ENCODE measurements at places on chromosomes 13 and 19. TPM values are rescaled to one million over a fixed set of nuclear protein-coding genes. Genes with fewer than 3 reads are reported as not detected.

GRCh38 chr19:40633207-40633606, 32.0 kb downstream of the LTBP4 start:
- H3K36me3 ChIP-seq: peaks cover 21% of the 10 kb centered on the region
- no peak overlapping the region for H3K27ac ChIP-seq
- no peaks in the 10 kb centered on the region for H3K27me3 ChIP-seq
- no peak overlapping the region for H3K4me3 ChIP-seq
- H3K4me1 ChIP-seq: no peaks in the 10 kb centered on the region

GRCh38 chr19:45526143-45526542, 18.9 kb downstream of the VASP start:
- H3K4me1 ChIP-seq: peaks cover 7% of the 10 kb centered on the region
- no peak overlapping the region for H3K27ac ChIP-seq
- H3K27me3 ChIP-seq: no peaks in the 10 kb centered on the region
- H3K36me3 ChIP-seq: peaks cover 27% of the 10 kb centered on the region

DNA sequence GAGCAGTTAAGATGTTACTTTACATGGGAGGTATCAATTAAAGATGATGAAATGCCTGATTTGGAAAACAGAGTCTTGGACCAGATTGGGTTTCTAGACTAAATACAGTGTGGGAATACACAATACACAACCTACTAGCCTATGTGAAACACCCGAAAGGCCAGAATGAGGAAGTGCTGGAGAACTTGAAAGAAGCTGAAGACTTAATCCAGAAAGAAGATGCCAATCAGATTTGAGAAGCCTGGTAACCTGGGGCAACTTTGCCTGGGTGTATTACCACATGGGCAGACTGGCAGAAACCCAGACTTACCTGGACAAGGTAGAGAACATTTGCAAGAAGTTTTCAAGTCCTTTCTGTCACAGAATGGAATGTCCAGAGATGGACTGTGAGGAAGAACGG, 43.2 kb downstream of the N4BP2L1 start:
- H3K27me3 ChIP-seq: no peaks in the 10 kb centered on the region
- no peak for DNase-seq
- no peak overlapping the region for H3K27ac ChIP-seq
- H3K4me1 ChIP-seq: no peaks in the 10 kb centered on the region

FCER2 gene
- not detected for total RNA-seq

DNA sequence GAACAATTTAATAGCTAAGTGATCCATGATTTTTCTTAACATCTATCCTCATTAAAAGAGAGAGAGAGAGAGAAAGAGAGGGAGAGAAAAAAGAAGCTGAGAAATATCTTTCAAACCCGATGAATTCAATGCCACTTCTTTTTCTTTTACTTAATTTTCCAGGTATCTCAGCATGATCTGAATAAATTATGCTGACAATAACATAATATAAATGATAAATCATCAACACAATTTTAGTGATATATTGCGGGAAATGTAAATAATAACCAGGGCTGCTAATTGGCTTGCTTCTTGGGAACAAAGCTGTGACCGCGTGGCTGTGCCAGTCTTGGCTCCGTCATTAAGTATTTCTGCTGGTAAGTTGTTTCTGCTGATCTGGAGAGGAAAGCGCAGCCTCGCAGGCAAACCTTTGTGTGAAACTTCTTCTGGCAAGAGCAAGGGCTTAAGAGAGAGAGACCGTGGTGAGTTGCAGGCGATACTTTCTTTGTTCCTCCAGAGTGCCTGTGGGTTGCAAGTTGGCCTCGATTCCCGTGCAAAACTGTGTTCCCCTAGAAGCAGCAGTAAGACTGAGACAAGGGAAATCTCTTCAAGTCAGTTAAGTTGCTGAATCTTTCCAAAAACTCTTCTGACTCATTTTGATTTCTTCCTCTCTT, 489.1 kb upstream of the TSHZ3 start:
- H3K4me1 ChIP-seq: no peaks in the 10 kb centered on the region
- H3K4me3 ChIP-seq: no peak overlapping the region
- H3K27me3 ChIP-seq: no peaks in the 10 kb centered on the region
- H3K27ac ChIP-seq: no peak overlapping the region

DNA sequence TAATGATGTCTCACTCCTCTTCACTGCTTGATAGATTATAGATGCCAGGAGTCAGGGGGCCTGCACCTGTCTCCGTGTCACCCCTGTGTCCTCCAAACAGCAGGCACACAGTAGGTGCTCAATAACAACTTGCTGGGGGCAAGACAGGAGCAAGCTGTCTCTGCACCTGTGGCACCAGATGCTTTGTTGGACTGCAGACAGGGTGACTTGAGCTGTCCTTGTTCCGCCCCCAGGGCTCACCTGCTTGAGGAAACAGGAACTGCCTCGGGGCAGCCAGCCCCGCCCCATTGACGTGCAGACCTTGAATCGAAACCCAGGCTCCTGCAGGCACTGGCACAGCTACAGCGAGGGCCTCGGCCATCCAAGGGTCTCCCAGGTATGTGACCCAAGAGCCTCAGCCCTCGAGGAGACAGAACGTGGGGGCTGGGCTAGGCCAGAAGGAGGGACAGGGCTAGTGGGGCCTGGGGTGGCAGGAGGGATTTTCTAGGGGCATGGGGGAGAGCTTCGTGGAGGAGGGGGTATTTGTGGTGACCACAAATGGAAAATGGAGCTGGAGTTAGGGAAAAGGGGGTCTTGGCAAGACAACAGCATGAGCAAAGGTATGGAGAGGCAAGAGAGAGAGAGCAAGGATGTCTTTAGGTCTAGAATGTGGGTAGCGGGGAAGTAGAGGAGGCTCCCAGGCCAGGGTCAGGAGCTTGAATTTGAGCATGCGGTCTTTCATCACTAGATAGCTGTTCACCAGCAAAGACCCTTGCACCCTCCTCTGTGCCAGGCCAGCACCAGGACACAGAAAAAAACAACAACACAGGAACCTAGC, at the start of gene HSH2D:
TSS of gene HSH2D (plus strand) at position 287 of the 817 bp plus-strand sequence. CDS start 5,066 bp downstream, outside the sequence.
- no peak for DNase-seq
- no peaks in the 10 kb centered on the region for H3K36me3 ChIP-seq
- H3K27me3 ChIP-seq: no peaks in the 10 kb centered on the region
- no peak within 1 kb of the TSS for H3K4me3 ChIP-seq

GRCh38 chr13:24087605-24088225, 72.8 kb upstream of the SPATA13 start:
- peaks cover 17% of the 10 kb centered on the region for H3K4me1 ChIP-seq
- no peak overlapping the region for H3K4me3 ChIP-seq
- no peaks in the 10 kb centered on the region for H3K27me3 ChIP-seq
- DNase-seq: no peak
- no peaks in the 10 kb centered on the region for H3K36me3 ChIP-seq
- H3K27ac ChIP-seq: no peak overlapping the region

ZNF723 gene
- not detected for total RNA-seq

GRCh38 chr19:48635263-48635965, 1.8 kb downstream of the DBP start:
- peaks cover 19% of the 10 kb centered on the region for H3K36me3 ChIP-seq
- DNase-seq: peak; percentile 69
- H3K27me3 ChIP-seq: no peaks in the 10 kb centered on the region
- H3K27ac ChIP-seq: peak overlapping the region; percentile 91
- peak overlapping the region; percentile 67 for H3K4me3 ChIP-seq

PRR19 gene
- total RNA-seq: 2.5 TPM

- no peak for DNase-seq
- no peak overlapping the region for H3K4me3 ChIP-seq
- no peak overlapping the region for H3K27ac ChIP-seq
- no peaks in the 10 kb centered on the region for H3K27me3 ChIP-seq
Measured at GRCh38 chr19:5713228-5713627, 6.7 kb downstream of the LONP1 start.

DNA sequence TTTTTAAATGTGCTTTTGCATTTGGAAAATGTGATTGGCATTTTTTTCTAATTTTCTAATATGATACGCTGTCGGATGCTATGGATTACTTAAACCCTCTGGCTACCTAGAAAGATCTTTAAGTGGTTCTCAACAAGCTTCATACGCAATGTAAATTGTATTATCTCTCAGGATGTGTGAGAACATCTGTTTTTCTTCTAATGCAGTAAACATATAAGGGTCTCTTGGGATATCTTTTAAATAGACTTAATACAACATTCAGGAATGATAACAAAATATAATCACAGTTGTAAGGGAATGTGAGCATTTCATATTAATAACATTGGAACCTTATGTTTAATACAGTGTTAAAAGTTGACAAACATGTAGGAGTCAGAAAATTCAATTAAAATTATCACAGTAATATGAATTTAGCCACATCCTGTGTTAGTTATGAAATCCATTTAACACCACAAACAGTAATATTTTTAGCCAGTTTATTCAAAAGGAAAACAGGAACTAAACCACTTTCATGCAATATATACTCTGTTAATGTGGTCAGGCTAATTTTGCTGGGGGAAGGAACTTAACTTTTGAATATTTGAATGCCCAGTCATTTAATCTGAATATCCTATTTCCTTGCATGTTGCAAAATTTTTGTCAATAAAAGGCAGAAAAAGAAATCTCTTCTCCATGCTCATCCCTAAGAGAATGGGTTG, 15.0 kb upstream of the ALOX5AP start:
- no peak overlapping the region for H3K27ac ChIP-seq
- H3K4me1 ChIP-seq: no peaks in the 10 kb centered on the region
- no peak for DNase-seq
- H3K27me3 ChIP-seq: no peaks in the 10 kb centered on the region

- H3K27ac ChIP-seq: no peak overlapping the region
- peak; percentile 44 for DNase-seq
- no peaks in the 10 kb centered on the region for H3K36me3 ChIP-seq
- H3K4me3 ChIP-seq: no peak overlapping the region
- no peaks in the 10 kb centered on the region for H3K27me3 ChIP-seq
Measured at GRCh38 chr19:49327878-49328544, 3.0 kb upstream of the SLC6A16 start.

DNA sequence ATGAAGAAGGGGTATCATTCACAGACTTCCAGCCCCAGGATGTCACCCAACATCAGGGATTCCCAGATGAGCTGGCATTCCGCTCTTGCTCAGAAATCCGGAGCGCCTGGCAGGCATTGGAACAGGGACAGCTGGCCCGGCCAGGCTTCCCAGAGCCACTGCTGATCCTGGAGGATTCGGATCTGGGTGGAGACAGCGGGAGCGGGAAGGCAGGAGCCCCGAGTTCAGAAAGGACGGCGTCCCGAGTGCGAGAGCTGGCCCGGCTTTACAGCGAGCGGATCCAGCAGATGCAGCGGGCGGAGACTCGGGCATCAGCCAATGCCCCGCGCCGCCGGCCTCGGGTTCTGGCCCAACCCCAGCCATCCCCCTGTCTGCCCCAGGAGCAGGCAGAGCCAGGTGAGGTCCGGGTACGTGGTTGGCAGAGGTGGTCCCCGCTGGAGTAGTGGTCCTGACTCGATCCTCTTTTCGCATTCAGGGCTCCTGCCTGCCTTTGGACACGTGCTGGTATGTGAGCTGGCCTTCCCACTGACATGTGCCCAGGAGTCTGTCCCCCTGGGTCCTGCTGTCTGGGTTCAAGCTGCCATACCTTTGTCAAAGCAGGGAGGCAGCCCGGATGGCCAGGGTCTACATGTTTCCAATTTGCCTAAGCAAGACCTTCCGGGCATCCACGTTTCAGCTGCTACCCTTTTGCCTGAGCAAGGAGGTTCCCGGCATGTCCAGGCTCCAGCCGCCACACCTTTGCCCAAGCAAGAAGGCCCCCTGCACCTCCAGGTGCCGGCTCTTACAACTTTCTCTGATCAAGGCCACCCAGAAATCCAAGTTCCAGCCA, 11.0 kb downstream of the PLEKHG2 start:
- H3K27me3 ChIP-seq: no peaks in the 10 kb centered on the region
- no peak overlapping the region for H3K4me3 ChIP-seq
- DNase-seq: no peak
- no peak overlapping the region for H3K27ac ChIP-seq

CFD gene
- 1.1 TPM for total RNA-seq

PEAK3 gene
- not detected for total RNA-seq

GRCh38 chr13:45015300-45015699, 26.0 kb downstream of the GPALPP1 start:
- no peak overlapping the region for H3K4me3 ChIP-seq
- no peaks in the 10 kb centered on the region for H3K4me1 ChIP-seq
- H3K27me3 ChIP-seq: no peaks in the 10 kb centered on the region
- peaks cover 16% of the 10 kb centered on the region for H3K36me3 ChIP-seq
- peak; percentile 12 for DNase-seq

DNA sequence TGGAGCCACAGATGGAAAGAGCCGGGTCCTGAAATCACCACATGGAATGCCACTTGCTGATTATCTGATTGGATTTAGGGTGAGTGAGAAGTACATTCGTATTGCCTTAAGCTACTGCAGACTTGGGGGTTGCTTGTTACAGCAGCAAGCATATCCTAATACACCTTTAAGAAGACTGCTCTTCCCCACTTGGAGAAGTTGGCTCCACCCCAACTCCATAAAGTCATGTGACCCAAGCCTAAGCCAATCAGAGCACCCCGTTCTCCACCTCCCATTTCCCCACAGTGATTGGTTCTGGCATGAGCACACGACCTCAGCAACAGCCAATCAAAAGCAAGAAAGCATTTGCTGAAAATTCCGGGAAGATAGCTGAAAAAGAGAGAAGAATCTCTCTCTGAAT, 23.1 kb downstream of the CACNA1A start:
- H3K4me3 ChIP-seq: no peak overlapping the region
- DNase-seq: peak; percentile 12
- H3K4me1 ChIP-seq: no peaks in the 10 kb centered on the region
- H3K27ac ChIP-seq: no peak overlapping the region
- no peaks in the 10 kb centered on the region for H3K36me3 ChIP-seq

GRCh38 chr13:21242236-21242635, 65.8 kb downstream of the MRPL57 start:
- H3K4me1 ChIP-seq: peaks cover 34% of the 10 kb centered on the region
- H3K4me3 ChIP-seq: no peak overlapping the region
- H3K27me3 ChIP-seq: no peaks in the 10 kb centered on the region
- H3K27ac ChIP-seq: no peak overlapping the region
- H3K36me3 ChIP-seq: no peaks in the 10 kb centered on the region

DNA sequence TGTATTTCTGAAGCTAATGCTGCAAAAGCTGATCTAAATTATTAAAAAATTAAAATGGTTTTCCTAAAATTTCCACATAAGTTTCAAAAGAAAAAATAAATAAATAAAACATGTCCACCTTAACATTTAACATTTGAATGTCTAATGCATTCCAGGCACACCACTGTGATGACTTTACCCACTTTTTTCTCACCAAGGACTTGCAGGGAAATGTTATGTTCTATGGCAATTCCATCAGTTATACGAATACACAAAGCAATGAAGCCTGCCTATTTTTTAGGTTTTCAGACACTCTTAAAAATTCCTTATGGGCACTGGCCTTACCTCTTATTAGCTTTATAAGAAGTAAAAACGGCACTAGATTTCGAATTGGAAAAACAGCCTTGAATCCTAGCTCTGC, 10.2 kb downstream of the TSC22D1 start:
- H3K27ac ChIP-seq: no peak overlapping the region
- no peaks in the 10 kb centered on the region for H3K4me1 ChIP-seq
- DNase-seq: no peak
- no peaks in the 10 kb centered on the region for H3K27me3 ChIP-seq
- no peaks in the 10 kb centered on the region for H3K36me3 ChIP-seq
- no peak overlapping the region for H3K4me3 ChIP-seq

LRFN3 gene
- total RNA-seq: 15.5 TPM

- DNase-seq: no peak
- H3K4me3 ChIP-seq: no peak overlapping the region
- H3K4me1 ChIP-seq: no peaks in the 10 kb centered on the region
- peaks cover 5% of the 10 kb centered on the region for H3K36me3 ChIP-seq
- H3K27me3 ChIP-seq: no peaks in the 10 kb centered on the region
Measured at GRCh38 chr13:94567581-94567980, 28.4 kb downstream of the TGDS start.

ACP5 gene
- not detected for total RNA-seq

BRCA2 gene
- total RNA-seq: 47.2 TPM

Data from A673 (cell line).